Osteoblast (primary cell): ENCODE measurements at places on chromosomes 12 and 14. TPM values are rescaled to one million over a fixed set of nuclear protein-coding genes. Genes with fewer than 3 reads are reported as not detected.
A peak's percentile ranks its signal among the peaks of the same experiment; 100 is the strongest.

- H3K27ac ChIP-seq: no peak overlapping the region
- peaks cover 17% of the 10 kb centered on the region for H3K4me1 ChIP-seq
- H3K36me3 ChIP-seq: no peaks in the 10 kb centered on the region
- no peak overlapping the region for H3K4me3 ChIP-seq
- DNase-seq: no peak
These were observed 22.3 kb downstream of the FBLN5 start for GRCh38 chr14:91925001-91925726.

DNA sequence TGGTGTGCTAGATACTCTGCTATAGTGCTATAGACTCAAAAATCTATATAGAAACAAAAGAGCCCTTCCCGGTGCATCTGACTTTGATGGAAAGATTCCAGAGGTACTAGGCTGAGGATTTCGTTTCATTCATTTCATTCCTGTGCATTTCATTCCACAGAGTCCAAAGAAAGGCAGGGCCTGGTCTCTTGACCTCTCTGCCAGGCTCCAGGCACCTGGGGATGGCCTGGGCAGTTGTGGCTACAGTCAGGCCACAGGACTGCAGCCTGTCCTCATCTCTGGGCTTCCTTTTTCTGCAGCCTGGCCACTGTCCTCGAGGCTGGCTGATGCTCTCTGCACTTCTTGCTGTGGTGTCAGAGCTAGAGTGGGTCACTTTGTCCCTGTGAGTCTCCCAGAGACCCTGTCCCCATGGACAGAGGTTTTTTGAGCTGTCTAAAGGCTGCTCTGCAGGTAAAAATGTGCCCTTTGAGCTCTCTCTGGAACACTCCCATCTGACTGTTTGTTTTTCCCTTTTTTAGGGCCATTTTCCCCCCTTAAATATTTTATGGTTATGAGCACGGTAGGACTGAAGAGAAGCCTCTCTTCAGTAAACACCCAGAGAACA, 3.2 kb upstream of the VDR start:
- no peak overlapping the region for H3K27ac ChIP-seq
- H3K4me1 ChIP-seq: peaks cover 32% of the 10 kb centered on the region
- H3K36me3 ChIP-seq: no peaks in the 10 kb centered on the region
- no peak for DNase-seq

GRCh38 chr12:79262938-79263337, 398.4 kb downstream of the SYT1 start:
- no peak for DNase-seq
- no peaks in the 10 kb centered on the region for H3K27me3 ChIP-seq
- H3K27ac ChIP-seq: no peak overlapping the region
- no peak overlapping the region for H3K4me3 ChIP-seq

- no peak for DNase-seq
- H3K27me3 ChIP-seq: peaks cover 19% of the 10 kb centered on the region
- H3K4me1 ChIP-seq: peaks cover 31% of the 10 kb centered on the region
- H3K4me3 ChIP-seq: no peak overlapping the region
These were observed 2.2 kb upstream of the PTGDR start for GRCh38 chr14:52265253-52265652.

DNA sequence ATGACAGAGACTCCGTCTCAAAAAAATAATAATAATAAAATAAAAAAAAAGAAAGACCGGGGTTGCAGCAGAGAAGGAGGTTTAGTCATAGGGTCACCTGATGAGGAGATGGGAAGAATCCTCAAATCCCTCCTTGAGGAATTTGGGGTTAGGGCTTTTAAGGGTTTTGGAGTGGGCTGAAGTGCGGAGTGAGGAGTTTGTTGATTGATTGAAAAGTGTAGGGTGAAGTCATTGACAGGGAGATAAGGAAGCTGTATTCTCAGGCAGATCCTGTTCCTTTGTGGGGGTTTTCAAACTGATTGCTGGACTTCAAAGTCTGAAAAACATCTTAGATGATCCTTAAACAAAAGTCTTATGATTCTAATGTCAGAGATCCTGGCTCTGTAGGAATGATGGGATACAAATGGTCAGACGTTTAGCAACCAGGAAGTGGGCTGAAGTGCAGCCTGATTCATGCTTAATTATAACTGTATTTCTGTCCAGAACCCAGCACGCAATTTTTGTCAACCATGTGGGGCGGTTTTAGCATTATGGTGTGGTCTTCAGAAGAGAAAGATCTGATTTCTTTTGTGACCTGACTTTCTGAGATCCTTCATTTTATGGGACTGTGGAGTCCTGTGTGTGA, 16.0 kb downstream of the FNTB start:
- peak; percentile 60 for DNase-seq
- peaks cover 65% of the 10 kb centered on the region for H3K4me1 ChIP-seq
- H3K36me3 ChIP-seq: no peaks in the 10 kb centered on the region

DNA sequence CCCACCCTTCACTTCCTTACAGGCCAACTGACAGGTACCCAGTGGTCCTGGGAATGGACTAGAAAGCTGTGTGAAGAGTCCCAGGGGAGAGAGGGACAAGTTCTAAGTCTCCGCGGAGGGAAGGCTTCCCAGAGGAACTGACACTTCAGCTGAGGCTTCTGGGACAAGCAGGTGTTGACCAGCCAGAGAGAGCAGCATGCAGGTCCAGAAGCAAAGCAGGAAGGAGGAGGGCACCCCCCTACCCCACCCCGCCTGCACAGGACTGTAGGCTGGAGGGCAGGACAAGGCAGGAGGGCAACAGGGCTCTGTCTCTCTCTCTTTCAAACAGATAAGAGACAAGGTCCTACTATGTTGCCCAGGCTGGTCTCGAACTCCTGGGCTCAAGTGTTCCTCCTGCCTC, 58.2 kb upstream of the CORO1C start:
- no peak overlapping the region for H3K4me3 ChIP-seq
- no peaks in the 10 kb centered on the region for H3K27me3 ChIP-seq
- peaks cover 96% of the 10 kb centered on the region for H3K36me3 ChIP-seq
- DNase-seq: peak; percentile 57
- no peak overlapping the region for H3K27ac ChIP-seq
- H3K4me1 ChIP-seq: no peaks in the 10 kb centered on the region

DNA sequence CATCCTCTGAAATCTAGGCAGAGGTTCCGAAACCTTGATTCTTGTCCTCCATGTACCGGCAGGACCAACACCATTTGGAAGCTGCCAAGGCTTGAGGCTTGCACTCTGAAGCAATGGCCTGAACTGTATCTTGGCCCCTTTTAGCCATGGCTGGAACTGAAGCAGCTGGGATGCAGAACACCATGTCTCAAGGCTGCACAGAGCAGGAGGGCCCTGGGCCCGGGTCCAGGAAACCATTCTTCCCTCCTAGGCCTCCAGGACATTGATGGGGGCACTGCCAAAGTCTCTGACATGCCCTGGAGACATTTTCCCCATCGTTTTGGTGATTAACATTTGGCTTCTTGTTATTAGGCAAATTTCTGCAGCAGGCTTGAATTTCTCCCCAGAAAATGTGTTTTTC, 198.7 kb downstream of the EFCAB11 start:
- H3K27me3 ChIP-seq: no peaks in the 10 kb centered on the region
- no peak overlapping the region for H3K4me3 ChIP-seq
- no peaks in the 10 kb centered on the region for H3K4me1 ChIP-seq

GRCh38 chr14:75489480-75489837, 32.8 kb upstream of the BATF start:
- H3K4me1 ChIP-seq: no peaks in the 10 kb centered on the region
- no peak overlapping the region for H3K4me3 ChIP-seq
- peaks cover 10% of the 10 kb centered on the region for H3K27me3 ChIP-seq

DNA sequence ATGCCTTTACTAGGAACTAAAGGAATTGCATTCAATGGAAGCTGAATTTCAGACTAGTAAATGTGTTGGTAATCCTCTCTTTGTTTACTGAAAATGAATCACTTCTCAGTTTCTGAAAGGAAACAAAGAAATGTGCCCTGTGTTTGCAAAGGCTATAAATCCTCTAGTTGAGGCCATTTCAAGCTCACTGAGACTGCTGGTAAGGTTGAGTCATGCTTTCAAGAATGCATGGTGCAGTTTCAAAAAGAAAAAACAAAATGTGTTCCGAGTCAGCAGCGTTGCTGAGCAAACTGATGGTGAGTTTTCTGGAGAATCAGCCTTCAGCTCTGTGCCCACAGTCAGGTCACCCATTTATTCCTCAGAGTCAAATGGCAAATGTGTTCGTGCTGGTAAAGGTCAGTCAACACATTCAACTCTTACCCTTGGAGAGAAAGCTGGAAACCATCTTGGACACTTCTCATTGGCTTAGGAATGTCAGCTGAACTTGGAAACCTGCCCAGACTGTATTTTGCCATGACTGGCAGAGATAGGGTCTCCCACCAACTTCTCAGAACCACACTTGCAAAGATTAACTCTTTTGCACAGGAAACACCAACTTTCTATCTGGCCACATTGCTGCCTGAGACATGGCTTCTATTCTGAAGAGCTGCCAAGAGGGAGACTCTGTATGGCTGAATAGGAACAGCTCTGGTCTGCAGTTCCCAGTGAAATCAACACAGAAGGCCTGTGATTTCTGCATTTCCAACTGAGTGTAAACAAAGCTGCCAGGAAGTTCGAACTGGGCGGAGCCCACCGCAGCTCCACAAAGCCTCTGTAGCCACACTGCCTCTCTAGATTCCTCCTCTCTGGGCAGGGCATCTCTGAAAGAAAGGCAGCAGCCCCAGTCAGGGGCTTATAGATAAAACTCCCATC, 484.4 kb downstream of the ATP23 start:
- H3K27me3 ChIP-seq: no peaks in the 10 kb centered on the region
- peak; percentile 50 for DNase-seq
- peaks cover 33% of the 10 kb centered on the region for H3K4me1 ChIP-seq
- H3K27ac ChIP-seq: peak overlapping the region; percentile 89
- no peaks in the 10 kb centered on the region for H3K36me3 ChIP-seq

DNA sequence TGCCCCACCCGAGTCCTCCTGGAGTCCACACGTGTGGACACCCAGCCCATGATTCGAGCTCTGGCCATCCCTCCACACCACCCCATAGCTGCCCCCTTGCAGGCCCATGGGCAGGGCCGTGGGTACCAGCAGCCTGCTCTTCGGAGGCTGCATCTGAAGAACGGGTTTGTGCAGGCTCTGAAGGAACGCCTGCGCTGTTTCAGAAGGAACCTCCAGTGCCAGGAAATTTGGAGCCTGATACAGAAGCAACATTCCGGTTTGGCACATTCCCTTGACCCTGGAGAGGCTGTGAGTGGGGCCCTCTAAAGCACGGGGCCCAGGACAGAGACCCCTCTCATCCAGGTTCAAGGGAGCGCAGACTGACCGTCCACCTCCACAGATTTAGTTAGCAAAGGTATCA, 57.0 kb downstream of the ZNF664 start:
- H3K4me3 ChIP-seq: peak overlapping the region; percentile 41
- H3K4me1 ChIP-seq: peaks cover 38% of the 10 kb centered on the region
- DNase-seq: peak; percentile 76
- no peaks in the 10 kb centered on the region for H3K36me3 ChIP-seq

GRCh38 chr12:6684609-6685008, 4.6 kb downstream of the ZNF384 start:
- H3K4me1 ChIP-seq: peaks cover 18% of the 10 kb centered on the region
- no peaks in the 10 kb centered on the region for H3K27me3 ChIP-seq
- no peak overlapping the region for H3K4me3 ChIP-seq
- DNase-seq: no peak
- peaks cover 21% of the 10 kb centered on the region for H3K36me3 ChIP-seq
- H3K27ac ChIP-seq: no peak overlapping the region

GRCh38 chr12:64147875-64148274, 74.2 kb downstream of the KICS2 start:
- no peak overlapping the region for H3K4me3 ChIP-seq
- peaks cover 21% of the 10 kb centered on the region for H3K36me3 ChIP-seq
- no peak overlapping the region for H3K27ac ChIP-seq
- H3K4me1 ChIP-seq: no peaks in the 10 kb centered on the region
- DNase-seq: no peak

DNA sequence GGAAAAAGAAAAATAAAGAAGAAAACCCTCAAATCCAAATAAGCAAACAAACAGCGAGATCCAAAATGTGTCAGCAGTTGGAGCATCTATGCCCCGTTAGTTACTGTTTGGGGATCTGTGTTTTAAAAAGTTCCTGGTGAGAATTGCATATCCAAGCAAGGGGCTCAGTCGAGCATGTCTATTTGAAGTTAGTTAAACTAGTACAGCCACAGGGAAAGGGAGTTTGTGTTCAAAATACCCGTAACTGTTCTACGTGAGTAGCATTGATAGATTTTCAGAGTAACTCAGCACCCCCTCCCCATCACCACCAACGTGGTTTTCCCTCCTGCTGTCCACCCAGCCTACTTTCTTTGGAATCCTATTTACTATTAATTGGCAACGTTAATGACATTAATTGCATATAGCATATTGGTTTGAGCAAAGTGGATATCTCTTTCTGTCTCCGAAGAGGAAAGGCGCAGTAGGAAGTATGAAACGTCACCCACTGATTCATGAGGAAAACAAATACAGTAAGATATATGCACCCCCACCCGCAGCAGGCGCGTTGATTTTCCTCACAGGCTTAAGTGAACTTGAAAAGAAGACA, 1.5 kb downstream of the NPAS3 start:
- peaks cover 35% of the 10 kb centered on the region for H3K27me3 ChIP-seq
- no peaks in the 10 kb centered on the region for H3K4me1 ChIP-seq
- peak; percentile 86 for DNase-seq
- H3K27ac ChIP-seq: no peak overlapping the region
- no peaks in the 10 kb centered on the region for H3K36me3 ChIP-seq

DNA sequence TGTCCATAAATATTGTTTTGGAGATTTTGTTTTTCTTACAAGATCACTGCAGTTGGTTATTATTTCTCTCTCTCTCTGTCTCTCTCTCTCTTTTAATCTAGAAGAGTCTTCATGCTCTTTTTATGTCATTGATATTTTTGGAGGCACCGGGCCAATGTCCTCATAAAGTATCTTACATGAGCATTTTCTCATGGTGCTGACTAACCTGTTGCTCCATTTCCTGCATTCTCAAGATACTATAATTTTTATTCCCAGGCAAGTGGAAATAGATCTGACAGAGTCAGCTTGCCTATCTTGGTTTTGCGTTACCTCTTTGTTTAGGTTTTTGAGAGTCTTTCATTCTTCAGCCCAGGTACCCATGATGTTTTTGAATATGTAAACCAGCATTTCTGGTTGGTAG, 938.8 kb upstream of the FBXO33 start:
- H3K36me3 ChIP-seq: no peaks in the 10 kb centered on the region
- no peak for DNase-seq
- H3K4me3 ChIP-seq: no peak overlapping the region

SRGAP1 gene
- 24.8 and 26.1 TPM in 2 replicates for total RNA-seq

CPNE6 gene
- total RNA-seq: not detected in 2 replicates

WSCD2 gene
- 0.36 TPM in 1 of 2 replicates, not detected in the other for total RNA-seq

CHMP4A gene
- 19.2 TPM in 2 replicates for total RNA-seq

LRRC10 gene
- not detected in 2 replicates for total RNA-seq

ANKRD52 gene
- 17.7 and 18.8 TPM in 2 replicates for total RNA-seq

CYP46A1 gene
- total RNA-seq: 0.36 and 0.59 TPM in 2 replicates
